Caco-2 (cell line): ENCODE measurements at places on chromosomes 11 and 22.

DNA sequence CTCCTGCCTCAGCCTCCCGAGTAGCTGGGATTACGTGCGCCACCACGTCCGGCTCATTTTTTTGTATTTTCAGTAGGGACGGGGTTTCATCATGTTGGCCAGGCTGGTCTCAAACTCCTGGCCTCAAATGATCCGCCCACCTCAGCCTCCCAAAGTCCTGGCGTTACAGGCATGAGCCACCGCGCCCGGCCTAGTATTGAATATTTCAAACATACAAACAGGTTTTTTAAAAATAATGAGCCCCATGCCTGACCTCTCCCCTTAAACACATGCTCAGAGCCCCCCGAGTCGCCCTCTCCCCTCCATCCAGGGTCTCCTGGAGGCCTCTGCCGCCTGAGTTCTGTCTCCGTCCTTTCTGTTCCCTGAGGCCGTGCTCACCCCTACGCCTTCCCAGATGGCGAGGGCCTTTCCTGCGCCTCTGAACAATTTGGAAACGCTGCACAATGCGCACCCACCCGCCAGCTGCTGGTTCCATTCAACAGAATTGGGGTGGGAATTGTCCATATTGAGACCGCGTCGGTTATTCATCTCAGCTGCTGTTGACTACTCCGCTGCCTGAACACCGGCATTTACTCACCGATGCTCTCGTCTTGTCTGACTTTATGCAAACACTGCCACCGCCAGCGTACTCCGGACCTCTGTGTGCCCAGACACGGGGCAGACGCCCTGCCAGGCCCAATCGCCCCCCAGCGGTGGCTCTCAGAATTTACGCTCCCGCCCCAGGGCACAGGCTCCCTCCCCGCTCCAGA lies 13.6 kb upstream of the RNH1 start:
- DNase-seq = no peak

GRCh38 chr22:46843821-46844255 lies 81.4 kb downstream of the TBC1D22A start:
- DNase-seq = no peak

- no peak for DNase-seq
Observed at GRCh38 chr22:40691532-40691931, 12.2 kb downstream of the MCHR1 start.

- DNase-seq = peak; percentile 84
Observed at GRCh38 chr11:2213384-2213842, 41.8 kb upstream of the TH start.

DNA sequence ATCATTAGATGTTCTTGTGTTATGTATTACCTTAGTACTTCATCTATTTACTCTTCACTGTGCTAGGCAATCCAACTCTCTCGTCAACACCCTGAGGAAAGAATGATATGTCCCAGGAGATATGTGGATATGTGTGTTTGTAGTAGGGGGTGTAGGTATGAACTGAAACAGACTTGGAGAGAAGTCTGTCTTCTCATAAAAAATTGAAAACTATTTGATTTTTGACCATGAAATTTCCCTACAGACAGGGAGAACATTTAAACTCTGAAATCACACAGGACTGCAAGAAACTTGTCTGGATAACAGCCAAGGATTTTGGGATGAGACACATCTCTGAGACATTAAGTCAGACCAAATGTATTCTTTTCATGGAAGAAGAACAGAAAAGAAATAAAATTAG lies 967.0 kb upstream of the FAT3 start:
- no peak for DNase-seq

- no peak for DNase-seq
Observed at GRCh38 chr11:3631331-3631730, 10.5 kb downstream of the ART5 start.

DNA sequence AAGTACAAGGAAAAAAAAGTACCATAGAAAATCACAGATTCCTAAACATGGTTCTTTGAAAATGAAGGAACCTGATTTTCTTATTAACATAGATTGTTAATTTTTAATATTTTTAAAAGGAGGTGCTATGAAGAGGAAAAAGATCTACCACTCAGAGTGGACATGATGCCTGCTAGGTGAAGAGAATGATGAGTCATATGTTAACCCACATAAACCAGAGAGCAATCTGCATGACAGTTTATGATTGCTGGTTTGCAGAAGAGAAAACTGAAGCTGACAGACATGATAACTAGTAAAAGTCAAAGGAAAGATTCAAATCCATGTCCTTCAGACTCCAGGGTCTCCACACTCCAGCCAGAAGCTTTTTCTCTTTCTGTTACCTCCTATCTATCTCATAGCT lies 1231.7 kb downstream of the LRRC4C start:
- no peak for DNase-seq

GRCh38 chr22:45446216-45446615 lies 32.7 kb downstream of the RIBC2 start:
- DNase-seq = no peak

DNA sequence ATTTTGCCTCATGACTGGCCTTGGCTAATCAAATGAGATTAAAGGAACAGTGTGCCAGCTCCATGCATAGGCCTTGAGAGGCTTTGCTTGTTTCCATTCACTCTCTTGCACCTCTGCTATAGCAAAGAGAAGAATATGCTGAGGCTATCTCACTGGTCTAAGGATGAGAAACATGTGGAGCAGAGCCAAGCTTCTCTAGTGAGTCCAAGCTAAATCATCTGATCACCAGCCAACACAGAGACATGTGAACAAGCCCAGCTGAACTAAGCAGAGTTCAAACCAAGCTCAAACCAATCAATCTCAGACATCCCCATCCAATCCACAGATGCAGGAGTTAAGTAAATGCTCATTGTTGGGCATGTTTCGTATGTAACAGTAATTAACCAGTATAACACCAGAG lies 69.4 kb upstream of the API5 start:
- DNase-seq = no peak

- DNase-seq = no peak
Observed at GRCh38 chr11:105856954-105857353, 165.1 kb downstream of the MSANTD4 start.

DNA sequence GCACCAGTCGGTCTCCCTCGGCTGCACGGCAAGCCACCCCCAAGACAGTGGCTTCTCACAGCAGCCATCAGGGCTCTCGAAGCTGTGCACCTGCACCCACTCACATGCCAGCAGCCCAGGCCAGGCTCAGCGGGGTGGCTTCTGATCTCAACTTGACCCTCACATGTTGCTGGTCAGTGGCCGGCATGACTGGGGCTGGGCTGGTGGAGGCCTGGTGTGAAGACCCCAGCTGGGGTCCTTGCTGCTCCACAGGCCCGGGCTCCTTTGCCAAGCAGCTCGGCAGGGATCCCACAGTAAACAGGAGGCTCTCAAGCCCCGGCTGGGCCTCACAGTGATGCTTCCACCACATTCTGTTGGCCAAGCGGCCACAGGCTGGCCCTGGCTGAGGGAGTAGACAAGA lies 128.2 kb downstream of the BRD1 start:
- no peak for DNase-seq

GRCh38 chr22:27514601-27515523 lies 286.7 kb downstream of the MN1 start:
- no peak for DNase-seq

DNA sequence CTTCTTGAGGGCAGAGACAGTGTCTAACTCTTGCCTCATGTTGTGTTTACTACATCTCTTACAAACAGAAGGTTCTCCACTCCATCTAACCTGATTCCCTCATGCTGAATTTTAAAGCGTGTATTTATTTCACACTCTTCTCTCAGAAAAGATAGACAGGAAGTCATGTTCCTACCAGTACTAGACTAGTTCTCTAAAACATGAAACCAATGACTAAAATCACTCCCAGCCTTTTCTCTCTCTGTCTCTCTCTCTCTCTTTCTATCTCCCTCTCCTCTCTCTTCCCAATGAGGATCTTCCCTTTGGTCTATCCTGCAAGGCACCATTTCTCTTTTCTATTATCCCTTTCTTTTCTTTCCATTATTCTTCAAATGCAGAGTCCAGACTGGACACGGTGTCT lies 391.9 kb upstream of the CADM1 start:
- DNase-seq = no peak

DNA sequence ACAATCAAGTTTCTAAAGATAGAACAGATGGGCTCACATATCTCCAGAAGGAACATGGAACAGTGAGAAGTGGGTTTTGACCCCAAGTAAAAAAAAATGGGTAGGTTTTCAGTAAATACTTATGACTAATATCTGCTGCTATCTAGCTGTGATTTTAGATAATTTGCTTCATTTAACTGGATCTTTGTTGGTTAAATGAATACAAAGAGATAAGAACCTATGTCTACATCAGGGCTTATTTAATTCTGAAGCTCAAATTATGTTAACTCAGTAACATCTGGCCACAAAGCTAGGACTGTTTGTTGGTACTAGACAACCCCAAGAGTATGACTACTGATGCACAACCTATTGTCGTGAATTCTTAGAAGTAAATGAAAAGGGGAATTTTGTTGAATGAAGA lies 144.4 kb upstream of the SESN3 start:
- no peak for DNase-seq

DNA sequence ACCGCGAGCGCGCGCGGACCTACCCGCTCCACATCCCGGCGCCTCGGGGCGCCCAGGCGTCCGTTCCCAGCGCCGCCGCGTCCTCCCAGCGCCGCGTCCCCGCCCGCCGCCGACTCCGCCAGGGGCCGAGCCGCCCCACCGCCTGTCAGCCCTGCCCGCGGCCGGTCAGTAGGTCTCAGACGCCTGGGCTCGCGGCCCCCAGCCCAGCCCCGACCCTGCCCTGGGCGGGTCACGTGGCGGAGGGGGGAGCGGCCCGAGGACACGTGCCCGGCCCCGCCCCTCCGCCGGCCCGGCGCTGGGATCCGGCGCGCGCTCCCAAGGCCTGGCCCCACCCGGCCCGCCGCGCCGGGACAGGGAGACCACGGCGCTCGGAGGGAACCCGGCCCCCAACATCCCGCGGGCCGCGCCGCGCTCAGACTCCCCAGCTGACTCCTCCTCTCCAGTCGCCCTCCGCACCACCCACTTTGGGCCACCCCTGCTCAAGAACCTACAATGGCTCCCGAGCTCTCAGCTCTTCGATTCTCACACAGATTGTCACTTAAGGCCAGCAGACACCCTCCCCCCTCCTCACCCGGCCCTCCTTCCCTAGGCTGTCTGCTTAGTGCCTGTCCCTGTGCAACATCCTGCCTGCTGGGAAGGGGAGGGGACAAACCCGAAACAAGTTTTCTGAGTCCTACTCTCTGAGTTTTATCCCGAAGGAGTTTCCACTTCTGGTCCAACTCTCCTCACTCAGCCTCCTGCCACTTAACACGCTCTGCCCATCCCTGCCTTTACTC lies at the start of gene RAB3IL1:
Gene RAB3IL1, minus strand, starts transcription at position 233 of the 776 bp plus-strand sequence. Its CDS starts 199 bp downstream, at position 34.
- DNase-seq = peak; percentile 70

DNA sequence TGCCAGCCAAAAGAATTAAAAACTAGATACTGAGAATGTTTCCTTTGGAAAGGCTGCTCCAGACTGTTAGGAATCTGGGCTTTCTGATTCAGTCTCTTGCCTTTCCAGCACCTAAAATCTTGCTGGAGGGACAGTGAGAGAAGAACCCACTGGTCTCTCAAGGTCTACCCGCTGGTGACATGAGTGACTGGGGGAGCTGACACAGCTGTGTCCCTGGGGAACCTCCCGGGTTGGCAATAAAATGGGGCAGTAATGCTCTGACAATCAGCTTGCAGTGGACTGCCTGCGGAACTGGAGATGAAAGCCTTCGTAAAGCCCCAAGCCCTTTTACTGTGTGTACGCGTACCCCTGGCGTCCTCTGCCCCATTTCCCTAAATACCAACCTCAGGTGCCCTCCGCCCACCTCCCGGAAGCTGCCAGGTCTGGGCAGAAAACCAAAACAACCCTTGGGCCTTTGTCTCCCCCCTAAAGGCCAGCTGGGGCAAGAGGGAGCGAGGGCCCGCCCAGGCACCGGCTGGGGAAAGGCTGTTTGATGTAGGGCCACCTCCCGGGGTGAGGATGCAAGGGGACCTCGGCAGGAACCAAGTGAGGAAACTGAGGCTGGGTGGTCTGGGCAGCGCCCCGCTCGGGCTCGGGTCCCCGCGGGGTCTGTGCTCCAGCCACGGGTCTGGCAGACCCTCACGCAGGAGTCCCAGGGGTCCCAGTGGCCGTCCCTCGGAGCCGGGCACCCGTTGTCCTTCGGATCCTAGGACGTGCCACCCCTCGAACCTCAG lies 741 bp downstream of the CARS1 start:
- DNase-seq = peak; percentile 19

GRCh38 chr11:121451986-121452608 lies at the start of gene SORL1:
TSS of gene SORL1 (plus strand) at chr11:121452314. CDS start at chr11:121452332, 18 bp downstream.
- DNase-seq = peak; percentile 88

DNA sequence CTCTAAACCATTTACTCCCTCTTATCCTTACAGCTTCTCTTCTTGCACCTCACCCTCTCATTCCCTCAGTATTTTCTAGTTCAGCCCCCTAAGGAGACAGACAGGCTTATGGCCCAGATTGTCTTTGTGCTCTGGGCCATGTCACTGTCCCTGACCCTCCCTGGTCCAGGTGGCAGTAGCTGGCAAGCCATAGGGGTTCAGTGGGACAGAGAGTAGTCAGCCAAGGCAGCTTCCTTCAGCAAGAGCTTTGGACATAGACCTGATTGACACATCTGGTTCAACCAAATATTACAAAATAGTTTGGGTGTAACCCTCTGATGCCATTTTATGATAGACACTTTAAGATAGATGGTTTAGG lies 53.9 kb downstream of the NCAM1 start:
- DNase-seq = no peak

- DNase-seq = no peak
Observed at GRCh38 chr11:91394727-91395414, 829.7 kb upstream of the FAT3 start.

DNA sequence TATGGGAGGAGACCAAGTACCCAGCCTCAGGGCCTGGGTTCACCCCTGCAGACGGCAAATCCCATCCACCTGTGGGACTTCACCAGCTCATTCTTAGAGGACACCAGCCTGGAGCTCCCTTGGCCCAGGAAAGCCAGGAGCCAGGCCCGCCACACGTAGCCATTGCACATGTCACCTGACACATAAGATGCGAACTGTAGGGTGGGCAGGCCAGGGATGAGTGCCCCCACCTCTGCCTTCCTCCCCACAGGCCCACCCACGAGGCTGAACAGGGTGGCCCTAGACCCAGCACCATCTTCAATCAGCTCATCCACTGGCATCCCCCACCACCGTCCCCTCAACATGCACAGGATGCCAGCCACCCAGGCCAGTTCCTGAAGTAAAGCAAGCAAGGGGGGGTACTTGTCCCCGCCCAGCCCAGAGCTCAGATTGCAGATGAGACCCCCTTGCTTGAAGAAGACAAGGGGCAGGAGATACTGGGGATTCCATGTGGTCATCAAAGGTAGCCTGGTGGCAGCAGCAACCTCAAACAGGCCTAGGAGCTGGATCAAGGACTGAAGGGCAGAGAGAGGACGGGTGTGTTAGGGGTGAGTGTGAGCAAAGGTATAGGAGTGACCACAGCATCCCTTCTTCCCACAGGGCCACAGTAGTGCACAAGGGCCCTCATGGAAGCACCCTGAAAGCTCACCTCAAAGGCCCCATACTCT lies 45.6 kb downstream of the IGLL5 start:
- no peak for DNase-seq

GRCh38 chr11:4063348-4063747 lies 31.3 kb upstream of the RRM1 start:
- no peak for DNase-seq

GRCh38 chr22:35315855-35316745 lies 16.4 kb downstream of the TOM1 start:
- no peak for DNase-seq

GRCh38 chr22:46750863-46751443 lies 11.5 kb upstream of the TBC1D22A start:
- DNase-seq = no peak

- DNase-seq = no peak
Observed at GRCh38 chr11:79371152-79371551, 69.7 kb downstream of the TENM4 start.

GRCh38 chr11:134139303-134139872 lies 70.5 kb downstream of the JAM3 start:
- no peak for DNase-seq

GRCh38 chr22:38300197-38300945 lies 16.9 kb downstream of the CSNK1E start:
- no peak for DNase-seq
